Thyroid gland (tissue), 4 donors: ENCODE measurements at places on chromosomes 5 and 9. TPM values are rescaled to one million over a fixed set of nuclear protein-coding genes. Genes with fewer than 3 reads are reported as not detected.

- no peaks in the 10 kb centered on the region for H3K4me1 ChIP-seq
- no peak overlapping the region for H3K4me3 ChIP-seq
- no peak overlapping the region for H3K27ac ChIP-seq
- H3K36me3 ChIP-seq = no peaks in the 10 kb centered on the region
These were observed 47.5 kb downstream of the NEURL1B start for GRCh38 chr5:172688349-172689217.

Gene ABLIM3
- total RNA-seq = 29.0 TPM

Gene BTNL8
- 0.89 TPM for total RNA-seq

Gene SNCAIP
- total RNA-seq = 10.5 TPM

Gene FBXO10
- 17.5 TPM for total RNA-seq

DNA sequence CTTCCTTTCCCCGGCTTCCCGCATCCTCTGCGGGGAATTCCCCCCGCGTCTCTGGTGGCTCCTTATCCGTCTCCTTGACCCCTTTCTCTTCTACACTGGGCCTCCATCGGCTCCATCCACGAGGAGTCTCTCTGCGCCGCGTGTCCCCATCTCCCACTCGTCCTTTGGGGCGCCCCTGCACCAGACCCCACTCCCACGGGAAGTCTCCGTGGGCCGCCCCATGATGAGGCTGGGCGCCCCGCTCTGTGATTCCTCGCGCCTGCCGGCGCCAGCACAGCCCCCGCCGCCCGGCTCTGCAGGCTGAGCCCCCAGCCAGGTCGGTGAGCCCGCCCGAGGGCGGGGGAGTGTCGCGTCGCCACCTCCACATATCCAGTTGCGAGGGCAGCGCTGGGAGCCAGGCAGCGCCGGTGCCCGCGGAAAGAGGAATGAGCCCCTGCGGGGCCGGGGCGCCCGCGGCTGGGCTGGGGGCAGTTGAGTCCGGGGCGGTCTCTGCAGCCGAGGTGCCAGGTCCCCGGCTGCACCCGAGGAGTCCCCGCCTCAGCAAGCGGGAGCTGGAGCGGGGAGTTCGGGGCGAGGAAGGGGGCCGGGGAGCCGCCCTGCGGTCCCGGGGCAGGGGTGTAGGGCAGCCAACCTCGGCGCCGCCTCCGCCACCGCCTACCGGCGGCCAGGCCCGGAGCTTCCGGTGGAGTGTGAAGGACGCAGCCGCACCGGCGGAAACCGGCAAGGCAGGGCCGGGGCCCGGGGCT is 2.1 kb upstream of the TRAF1 start:
- peak overlapping the region; percentile 89 for H3K27ac ChIP-seq
- H3K36me3 ChIP-seq = no peaks in the 10 kb centered on the region
- peak overlapping the region; percentile 85 for H3K4me3 ChIP-seq

Gene DUSP1
- 649 TPM for total RNA-seq

GRCh38 chr9:135077497-135078200 is 9.8 kb upstream of the OLFM1 start:
- H3K27me3 ChIP-seq = no peaks in the 10 kb centered on the region
- no peaks in the 10 kb centered on the region for H3K36me3 ChIP-seq
- no peak overlapping the region for H3K4me3 ChIP-seq
- H3K27ac ChIP-seq = no peak overlapping the region
- H3K4me1 ChIP-seq = no peaks in the 10 kb centered on the region

GRCh38 chr9:109145051-109145450 is 22.0 kb downstream of the FRRS1L start:
- H3K36me3 ChIP-seq = no peaks in the 10 kb centered on the region
- no peak for DNase-seq
- no peaks in the 10 kb centered on the region for H3K4me1 ChIP-seq
- H3K4me3 ChIP-seq = no peak overlapping the region

DNA sequence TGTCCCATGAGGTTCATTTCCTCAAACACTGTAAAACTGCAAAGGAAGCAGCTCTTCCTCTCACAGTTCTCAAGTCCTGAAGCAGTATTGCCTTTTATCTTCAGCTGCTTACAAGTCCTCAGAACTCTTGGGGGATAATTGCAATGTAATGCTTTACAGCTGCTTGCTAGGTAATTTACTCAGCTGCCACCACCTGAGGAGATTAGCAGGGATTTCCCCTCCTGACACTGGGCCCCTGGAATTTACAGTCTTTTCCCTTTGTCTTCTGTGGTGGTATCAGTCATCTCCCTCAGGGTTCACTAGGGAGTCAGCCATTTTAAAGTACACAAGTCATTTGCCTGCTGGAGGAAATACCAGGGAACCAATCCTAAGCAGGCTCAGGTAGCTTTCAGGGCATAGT is 754.3 kb upstream of the GRAMD2B start:
- no peaks in the 10 kb centered on the region for H3K4me1 ChIP-seq
- H3K27me3 ChIP-seq = no peaks in the 10 kb centered on the region
- no peak overlapping the region for H3K4me3 ChIP-seq
- no peak overlapping the region for H3K27ac ChIP-seq
- DNase-seq = no peak

- H3K27ac ChIP-seq = no peak overlapping the region
- H3K36me3 ChIP-seq = no peaks in the 10 kb centered on the region
- peaks cover 32% of the 10 kb centered on the region for H3K4me1 ChIP-seq
- no peaks in the 10 kb centered on the region for H3K27me3 ChIP-seq
- no peak overlapping the region for H3K4me3 ChIP-seq
These were observed 2.0 kb upstream of the TNFAIP8 start for GRCh38 chr5:119353686-119354366.
